ENCODE measurements at places on chromosomes 2 and 18.

GRCh38 chr2:199749571-199749970, 101.4 kb downstream of the FTCDNL1 start:
- no peak for DNase-seq

GRCh38 chr2:46481198-46482193, 2.1 kb downstream of the TMEM247 start:
- DNase-seq = no peak

DNA sequence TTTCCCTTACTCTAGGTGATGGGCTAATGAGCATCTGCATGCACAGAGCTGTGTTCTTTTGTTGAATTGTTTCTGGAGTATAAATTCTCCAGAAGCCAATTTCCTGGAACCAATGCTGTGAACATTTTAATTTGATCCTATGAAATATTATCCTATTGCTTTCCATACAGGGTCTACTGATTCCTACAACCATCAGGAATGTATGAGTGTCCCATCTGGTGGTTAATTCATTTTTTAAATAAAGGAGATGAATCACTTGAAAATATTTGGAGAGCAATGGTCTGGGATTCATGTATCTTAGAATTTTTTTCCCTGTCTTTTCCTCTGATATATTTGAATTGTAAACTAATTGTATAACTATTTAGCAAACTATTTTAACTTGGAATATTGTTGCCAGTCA, 14.0 kb downstream of the KIF5C start:
- DNase-seq = no peak

- DNase-seq = no peak
Observed at GRCh38 chr2:100113990-100114433, 28.4 kb downstream of the AFF3 start.

GRCh38 chr2:104734937-104735586, 118.9 kb upstream of the POU3F3 start:
- no peak for DNase-seq

DNA sequence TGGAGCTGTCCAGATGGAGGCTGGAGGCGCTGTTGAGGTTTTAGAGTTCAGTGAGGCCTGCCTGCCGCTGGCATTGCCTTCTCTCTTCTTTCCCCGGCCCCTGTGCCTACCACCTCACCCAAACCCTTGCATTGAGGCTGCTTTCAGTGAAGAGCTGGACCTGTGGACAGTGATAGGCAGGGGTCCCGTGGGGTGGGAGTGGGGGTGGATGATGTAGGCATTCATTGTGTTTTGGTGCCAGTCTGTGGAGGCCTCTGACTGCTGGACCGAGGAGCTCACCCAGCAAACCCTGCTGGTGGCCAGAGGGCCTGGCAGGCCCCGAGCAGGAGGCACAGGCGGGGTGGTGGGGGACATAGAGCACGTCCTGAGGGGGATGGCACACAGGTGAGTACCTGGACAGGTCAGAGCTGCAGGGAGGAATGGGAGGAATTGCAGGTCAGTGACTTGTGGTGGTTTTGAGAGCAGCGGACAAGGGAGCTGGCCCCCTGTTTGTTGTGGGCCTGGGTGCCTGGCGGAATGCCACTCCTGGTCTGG, 35.6 kb downstream of the NGEF start:
- no peak for DNase-seq

DNA sequence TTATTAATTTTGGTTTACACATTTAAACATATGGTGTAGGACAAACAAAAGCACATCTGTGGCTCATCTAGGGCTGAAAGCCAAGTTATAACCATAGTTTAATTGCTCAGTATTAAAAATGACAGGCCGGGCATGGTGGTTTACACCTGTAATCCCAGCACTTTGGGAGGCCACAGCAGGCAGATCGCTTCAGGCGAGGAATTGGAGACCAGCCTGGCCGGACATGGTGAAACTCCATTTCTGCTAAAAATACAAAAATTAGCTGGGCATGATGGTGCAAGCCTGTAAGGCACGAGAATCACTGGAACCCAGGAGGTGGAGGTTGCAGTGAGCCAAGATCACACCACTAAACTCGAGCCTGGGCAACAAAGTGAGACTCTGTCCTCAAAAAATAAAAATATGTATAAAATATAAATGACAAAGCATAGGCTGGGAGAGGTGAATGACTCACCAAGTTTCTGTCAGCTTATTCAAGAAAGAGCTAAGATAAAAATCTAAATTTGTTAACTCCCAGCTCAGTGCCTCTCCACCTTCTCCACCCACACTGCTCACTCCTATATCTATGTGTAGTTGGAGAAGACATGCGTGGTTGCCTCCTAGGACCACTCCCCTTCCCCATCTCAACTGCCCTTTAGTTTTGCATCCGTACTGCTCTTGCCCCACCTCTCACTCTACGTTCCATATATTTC, 79.2 kb upstream of the PID1 start:
- DNase-seq = no peak

GRCh38 chr2:111019381-111019780, 101.3 kb upstream of the BCL2L11 start:
- DNase-seq = no peak

- DNase-seq = no peak
Observed at GRCh38 chr2:239958473-239958765, 66.7 kb downstream of the NDUFA10 start.

GRCh38 chr2:156343096-156343939, 10.8 kb upstream of the NR4A2 start:
- DNase-seq = no peak

- DNase-seq = no peak
Observed at GRCh38 chr2:240146141-240146561, 5.7 kb upstream of the OTOS start.

DNA sequence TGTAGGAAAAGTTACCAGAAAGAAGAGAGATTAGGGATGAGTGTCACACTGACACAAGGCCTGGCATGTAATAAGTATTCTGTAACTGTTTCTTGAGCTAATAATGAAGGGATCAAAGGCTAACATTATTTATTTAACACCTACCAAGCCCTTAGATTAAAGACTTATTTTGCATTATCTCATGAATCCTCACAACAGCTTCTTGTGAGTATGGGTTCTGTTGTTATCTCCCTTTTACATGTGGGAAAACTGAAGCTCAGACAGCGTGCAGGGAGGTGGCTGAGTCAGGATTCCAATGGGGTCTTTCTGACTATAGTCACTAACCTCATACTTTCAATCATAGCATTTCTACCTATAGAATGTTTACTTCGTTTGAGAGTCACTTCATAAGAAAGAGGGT, 79.0 kb upstream of the PROKR1 start:
- no peak for DNase-seq

DNA sequence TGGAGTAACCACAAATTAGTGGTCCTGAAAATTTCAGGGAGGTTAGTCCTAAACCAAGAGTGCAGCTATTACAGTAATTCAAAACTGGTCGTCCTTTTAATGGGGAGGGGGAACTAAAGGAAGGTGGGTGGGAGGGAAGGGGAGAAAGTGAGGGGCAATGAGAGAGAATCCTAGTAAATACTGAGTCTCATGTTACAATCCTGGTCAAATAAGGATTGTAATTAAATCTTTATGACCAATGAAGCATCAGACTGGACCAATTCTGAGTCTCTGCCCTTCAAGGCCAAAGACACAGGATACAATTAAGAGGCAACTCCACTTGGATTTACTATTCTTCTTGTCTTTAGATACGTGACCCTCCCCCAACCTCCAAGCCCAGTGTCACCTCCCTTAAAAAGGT, 262.9 kb downstream of the BCL11A start:
- no peak for DNase-seq

- no peak for DNase-seq
Observed at GRCh38 chr2:164764996-164765395, 76.6 kb downstream of the COBLL1 start.

DNA sequence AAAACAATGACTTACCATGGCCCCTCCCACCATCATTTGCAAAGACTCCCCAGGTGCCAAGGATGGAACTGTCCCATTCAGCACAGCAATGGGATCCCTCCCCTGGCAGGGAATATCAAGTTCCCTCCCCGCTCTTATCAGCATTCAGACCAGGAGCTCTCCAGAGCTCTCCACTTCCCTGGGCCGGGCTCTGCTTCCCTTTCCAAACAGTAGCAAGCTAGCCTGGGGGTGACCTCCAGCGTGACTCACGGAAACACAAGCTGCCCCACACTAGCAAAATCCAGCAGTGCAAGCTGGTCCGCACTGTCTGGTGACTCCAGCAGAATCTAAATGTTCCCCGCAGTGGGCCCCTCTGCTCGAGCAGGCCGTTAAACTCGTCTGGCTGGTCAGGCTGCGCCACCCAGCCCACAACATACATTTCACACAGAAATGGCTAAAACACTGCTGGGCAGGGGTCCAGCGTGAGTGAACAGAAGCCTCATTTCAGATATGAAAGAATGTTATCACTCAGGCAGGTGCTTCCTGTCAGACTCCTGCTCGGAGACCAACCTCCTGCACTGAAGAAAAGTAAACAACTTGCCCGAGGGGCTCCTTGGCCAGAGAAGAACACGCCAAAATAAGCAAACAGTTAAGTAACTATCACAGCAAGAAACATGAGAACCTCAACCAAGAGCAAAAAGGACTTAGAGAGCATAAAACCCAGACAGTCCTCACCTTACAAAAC, 33.9 kb downstream of the STAT1 start:
- DNase-seq = no peak

GRCh38 chr2:110707386-110707965, 24.9 kb upstream of the ACOXL start:
- no peak for DNase-seq

DNA sequence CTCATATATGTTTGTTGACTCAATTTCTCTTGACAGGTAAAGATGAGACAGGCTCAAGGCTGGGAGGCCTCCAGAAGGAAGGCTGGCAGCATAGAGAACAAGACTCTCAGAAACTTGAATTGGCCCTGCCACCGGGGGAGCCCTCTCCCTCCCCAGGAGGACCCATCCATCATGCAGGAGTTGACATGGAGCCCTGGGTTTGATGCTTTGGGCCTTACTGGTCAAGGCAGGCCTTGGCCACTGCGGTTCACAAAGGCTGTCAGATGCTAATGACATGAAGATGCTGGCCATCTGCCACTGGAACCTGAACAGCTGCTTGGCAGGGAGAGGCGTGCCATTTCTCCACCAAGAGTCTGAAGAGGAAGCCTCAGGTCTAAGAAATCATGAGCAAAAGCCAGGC, 193.6 kb downstream of the MTCL1 start:
- no peak for DNase-seq

DNA sequence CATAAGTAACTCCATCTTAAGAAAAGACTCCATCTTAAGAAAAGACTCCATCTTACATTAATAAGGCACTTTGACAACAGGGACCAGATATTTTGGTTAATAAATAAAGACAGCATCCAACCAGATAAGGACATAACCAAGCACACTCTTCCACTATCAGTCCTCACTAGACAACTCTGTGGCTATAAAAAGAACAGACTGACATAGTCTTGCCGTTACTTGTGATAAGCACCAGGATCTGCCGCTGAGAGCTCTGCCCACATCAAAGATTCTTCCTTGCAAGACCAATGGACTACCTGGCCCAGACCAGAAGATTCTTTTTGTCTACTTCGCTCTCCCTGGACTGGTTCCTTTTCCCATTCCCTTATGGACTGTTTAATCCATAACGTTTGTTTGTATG, 667.4 kb downstream of the NYAP2 start:
- no peak for DNase-seq

DNA sequence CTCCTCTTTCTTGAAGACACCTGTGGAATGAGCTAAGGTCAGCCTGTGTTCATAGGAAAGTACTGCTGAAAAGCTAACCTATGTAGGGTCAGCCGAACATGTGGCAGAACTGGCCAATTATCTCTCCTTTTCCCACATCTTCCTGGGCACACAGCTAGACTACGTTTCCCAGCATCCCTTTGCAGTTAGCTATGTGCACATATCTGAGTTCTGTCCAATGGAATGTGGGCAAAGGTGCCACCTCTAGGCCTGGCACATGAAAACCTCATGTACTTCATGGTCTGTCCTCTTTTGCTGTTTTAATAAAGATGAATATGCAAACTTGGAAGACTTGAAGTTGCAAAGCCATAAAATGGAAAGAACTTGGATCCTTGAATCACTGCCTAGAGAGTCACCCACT, 352.6 kb downstream of the TNS1 start:
- no peak for DNase-seq

GRCh38 chr2:212385241-212385640, 153.4 kb downstream of the ERBB4 start:
- DNase-seq = no peak

GRCh38 chr2:101677658-101678057, 19.8 kb upstream of the MAP4K4 start:
- no peak for DNase-seq

DNA sequence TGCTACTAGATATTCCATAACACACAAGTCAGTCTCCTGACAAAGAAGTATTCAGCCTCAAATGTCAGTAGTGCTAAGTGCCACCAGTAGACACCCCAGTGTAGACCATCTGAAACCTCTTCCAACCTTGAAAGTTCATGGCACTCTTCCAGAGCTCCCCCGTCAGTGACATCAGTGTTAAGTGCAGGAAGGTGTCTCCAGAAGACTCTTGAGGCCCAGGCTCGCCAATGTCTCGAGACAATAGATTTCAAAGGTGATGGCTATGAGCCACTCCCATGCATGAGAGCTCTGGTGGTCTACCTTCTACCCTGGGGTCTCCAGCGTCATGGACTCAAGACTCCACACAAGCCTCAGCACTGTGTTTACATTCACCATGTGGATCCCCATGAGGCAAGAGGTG, 183.8 kb downstream of the SMAD2 start:
- DNase-seq = no peak

DNA sequence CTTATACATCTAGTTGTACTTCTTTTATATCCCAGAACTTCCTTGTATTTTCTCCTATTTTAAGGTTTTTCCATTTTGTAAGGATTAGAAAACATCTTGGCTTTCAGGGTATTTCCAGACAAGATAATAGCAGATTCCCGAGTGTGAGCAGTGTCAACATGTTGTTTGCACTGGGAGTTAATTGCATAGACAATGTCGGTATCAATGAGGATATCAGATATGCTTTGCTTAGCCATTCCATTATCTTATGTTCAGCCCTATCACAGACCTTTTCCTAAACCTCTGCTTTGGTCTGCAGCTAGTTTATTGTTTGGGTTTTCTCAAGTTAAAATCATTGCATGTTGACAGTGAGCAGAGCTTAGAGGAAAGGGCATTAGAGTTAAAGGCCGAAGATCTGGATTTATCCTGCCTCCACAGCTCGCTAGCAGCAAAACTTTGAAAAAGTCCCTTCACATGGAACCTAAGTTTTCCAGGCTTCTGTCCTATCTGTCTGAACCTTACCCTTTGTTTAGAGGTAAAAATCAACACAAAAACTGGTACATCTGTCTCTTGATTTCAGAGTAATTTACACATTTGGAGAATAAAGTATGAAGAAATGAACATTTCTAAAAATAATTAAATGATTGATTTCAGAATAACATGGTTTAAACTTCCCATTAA, 355.4 kb downstream of the KIAA1328 start:
- no peak for DNase-seq

All from activated T-helper 9 cell treated with anti-CD3 and anti-CD28 coated beads, Interleukin-2, amount 50 U/mL, for 16 hours (primary cell).